ENCODE measurements at places on chromosomes 2 and 18.
A peak's percentile ranks its signal among the peaks of the same experiment; 100 is the strongest.

DNA sequence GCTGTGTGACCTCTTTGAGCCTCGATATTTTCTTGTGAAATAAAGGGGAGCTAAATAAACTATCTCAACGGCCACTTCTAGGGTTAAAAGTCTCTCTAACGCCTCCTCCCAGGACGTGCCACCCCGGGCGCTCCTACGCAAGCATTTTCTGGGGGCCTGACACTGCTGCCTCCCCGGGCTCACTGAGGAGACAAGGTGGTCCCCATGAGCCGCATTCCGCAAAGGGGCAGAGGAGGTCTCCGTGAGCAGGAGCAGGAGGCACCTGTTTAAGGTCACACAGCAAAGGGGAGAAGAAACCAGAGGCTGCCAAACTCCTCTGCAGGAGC lies 913 bp upstream of the WNT10A start:
- no peak for DNase-seq

- no peak for DNase-seq
Observed at GRCh38 chr2:56589835-56590234, 406.0 kb downstream of the CCDC85A start.

DNA sequence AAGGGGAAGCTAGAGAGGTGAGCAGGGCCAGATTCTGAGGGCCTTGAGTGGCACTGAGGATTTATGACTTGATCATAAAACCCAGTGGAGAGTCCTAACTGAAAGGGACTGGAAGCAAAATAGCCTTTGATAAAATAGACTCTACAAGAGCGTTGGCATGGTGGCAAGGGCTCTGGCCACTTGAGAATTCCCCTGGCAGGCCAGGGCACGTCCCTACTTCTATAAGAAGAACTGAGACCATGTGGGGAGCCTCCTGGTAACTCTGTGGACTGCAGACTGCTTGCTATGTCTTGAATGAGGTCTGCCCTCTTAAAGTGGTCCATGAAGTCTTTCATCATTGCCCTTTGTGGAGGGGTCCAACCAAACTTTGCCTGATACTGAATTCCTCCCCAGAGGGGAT lies 324.8 kb downstream of the ALK start:
- DNase-seq: no peak

DNA sequence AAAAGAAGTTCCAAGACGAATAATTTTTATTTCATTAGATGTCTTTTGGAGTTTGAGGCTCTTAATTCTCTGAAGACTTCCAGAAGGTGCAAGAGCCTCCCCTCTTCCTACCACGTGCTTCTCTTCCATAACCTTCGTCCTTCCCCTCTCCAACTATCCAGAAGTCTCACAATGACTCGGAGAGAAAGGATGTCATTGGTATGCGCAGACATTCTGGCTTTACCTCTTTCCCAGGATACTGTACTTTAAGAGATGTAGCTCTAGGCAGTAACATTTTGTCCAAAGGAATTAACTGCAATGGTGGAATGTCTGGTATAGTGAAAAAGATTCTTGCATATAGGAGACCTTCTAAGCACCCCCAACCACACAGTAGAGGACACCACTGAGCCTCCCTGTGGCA lies 249.0 kb upstream of the OSR1 start:
- DNase-seq: no peak

DNA sequence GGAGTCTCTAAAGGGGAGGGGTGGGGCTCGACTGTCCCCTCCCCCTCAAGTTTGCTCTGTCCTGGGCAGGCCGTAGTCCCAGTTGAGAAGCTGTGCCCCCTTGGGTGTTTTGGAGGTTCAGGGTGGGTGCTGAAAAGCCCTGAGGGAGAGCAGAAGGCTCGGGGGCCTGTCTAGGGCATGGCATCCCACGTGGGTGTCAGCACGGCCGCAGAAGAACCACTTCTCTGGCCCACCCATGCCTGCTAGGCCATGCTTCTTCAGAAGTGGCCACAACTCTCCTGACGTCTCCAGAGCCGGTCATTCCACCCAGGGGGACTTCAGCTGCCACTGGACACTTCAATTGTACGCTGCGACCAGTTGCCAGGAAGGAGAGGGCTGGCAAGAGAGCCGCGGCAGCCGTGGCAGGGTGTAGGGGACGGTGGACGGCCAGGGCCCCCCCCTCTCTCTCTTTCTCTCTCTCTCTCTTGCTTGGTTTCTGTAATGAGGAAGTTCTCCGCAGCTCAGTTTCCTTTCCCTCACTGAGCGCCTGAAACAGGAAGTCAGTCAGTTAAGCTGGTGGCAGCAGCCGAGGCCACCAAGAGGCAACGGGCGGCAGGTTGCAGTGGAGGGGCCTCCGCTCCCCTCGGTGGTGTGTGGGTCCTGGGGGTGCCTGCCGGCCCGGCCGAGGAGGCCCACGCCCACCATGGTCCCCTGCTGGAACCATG lies at the start of gene INPP5D:
Gene INPP5D, plus strand, starts transcription at position 546 of the 704 bp plus-strand sequence. Its CDS starts 137 bp downstream, at position 683.
- DNase-seq: peak; percentile 54

- no peak for DNase-seq
Observed at GRCh38 chr2:190481339-190481738, 53.2 kb downstream of the NEMP2 start.

DNA sequence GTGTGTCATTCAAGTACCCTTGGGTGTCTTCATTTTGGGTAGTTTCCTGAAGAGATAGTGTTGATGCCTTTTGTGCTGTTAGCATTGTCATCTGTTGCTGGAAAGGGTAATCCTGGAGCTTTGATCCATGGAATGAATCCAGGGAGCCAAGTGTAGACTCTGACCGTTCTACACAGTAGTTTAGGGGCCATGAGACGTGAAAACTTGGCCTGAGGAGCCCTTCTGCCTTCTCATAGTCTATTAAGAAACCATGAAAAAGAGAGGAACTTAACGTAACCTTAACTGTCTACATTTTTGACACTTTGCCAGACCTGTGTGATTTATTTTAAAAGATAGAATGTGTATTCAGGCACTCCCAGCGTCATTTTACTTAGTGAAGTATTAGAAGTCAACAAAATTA lies 194.0 kb downstream of the BABAM2 start:
- no peak for DNase-seq

DNA sequence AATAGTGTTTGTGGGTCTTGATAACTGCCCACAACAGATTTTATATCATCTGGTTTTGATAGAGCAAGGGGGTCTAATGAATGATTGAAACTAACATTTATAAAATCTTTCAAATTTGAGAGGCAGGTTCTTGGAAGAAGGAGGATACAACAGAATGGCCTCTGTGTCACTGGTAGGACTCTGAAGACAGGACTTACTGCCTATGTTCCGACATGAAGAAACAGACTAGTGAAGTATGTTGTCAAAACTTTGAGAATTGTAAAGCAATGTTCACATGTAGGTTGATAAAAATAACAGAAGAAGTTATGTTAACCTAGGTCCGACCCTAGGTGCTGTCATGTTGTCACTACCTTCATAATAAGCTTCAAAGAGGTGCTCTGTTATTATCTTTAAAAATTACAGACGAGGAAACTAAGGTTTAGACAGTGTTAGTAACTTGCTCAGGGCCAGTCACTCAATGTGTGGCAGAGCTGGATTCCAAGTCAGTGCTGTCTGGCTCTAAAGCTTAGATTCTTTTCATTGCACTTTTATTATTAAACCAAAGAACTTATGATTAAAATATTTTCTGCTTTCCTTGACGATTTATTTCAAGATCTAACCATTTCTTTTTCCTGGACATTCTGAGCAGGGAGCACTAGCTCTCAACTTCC lies 146.2 kb downstream of the RPIA start:
- DNase-seq: no peak

DNA sequence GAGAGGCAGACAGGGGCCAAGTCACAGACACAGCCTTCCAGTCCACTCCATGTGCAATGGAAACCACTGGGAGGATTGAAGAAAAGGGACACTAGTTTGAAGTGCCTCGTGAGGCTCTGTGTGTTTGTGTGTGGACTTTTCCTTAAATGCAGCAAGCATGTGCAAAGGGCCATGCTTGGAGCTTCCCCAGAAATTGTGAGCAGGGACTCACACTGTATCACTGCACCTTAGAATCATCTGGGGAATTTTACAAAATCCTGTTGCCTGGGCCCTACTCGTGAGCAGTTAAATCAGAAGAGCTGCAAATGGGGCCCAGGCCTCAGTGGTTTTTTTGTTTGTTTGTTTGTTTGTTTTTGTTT lies 137.8 kb downstream of the TRIM43 start:
- no peak for DNase-seq

DNA sequence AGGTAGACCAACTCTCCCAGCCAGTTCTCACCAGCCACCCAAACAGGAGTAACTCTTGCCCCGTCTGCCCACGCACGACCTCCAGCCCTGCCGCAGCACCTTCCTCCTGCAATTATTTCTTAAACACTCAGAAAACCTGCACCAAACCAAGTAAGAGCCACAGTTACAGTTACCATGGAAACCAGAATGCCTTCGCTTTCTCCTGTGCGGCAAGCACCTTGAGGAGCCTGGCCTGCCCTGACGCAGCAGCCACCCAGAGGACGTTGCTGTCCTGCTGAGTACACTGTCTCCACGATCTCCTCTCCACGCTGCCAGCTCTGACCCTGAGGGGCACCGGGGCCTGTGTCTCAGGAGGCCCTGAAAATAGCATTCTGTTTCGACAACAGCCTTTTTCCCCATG lies 94.3 kb upstream of the SMIM21 start:
- no peak for DNase-seq

GRCh38 chr18:27666016-27666415 lies 480.9 kb upstream of the CHST9 start:
- no peak for DNase-seq

GRCh38 chr2:25431604-25432003 lies 89.9 kb upstream of the DNMT3A start:
- DNase-seq: no peak

GRCh38 chr2:129796801-129797488 lies 182.5 kb upstream of the RAB6C start:
- DNase-seq: no peak

GRCh38 chr18:8801263-8801901 lies 96.0 kb downstream of the MTCL1 start:
- no peak for DNase-seq

- no peak for DNase-seq
Observed at GRCh38 chr18:28365411-28365831, 188.5 kb upstream of the CDH2 start.

GRCh38 chr2:189171956-189172609 lies 7.5 kb downstream of the COL5A2 start:
- no peak for DNase-seq

GRCh38 chr2:12434630-12435098 lies 282.1 kb upstream of the TRIB2 start:
- DNase-seq: no peak

DNA sequence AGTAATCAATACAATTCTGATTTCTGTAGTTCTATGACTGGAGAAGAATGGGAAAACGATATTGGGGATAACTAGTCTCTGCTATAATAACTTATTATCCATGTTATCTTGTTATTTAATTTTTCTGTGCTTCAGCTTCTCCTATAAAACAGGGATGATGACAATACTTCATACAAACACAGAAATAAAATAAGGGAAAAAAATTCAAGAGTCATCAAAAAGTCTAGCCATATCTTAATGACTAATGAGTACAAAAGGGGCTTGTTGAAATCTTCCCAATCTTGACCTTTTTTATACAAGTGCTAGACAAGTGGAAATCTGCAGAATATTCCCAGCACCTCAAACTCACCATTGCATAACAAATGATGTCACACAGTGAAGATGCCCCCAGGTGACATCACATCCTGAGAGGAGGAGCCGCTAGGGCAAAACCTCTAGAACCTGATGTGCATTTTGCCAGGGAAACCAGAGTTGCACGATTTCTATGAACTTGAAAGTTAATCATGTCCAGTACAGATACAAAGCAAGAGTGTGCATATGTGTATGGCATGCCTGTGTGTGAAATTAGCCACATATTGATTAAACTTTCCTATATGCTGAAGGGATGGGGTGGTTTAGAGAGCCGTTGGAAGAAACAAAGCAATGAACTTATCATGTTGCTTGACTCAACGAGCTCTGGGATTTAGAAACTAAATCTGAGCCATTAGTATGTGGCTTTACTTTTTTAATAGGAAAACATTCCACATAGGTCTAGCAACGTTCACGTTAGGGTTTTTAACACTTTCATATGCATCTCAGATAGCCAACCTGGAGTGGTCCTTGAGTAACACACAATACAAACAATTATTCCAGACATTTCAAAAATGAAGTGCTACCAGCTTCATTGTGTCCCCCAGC lies 278.9 kb downstream of the SLC4A3 start:
- DNase-seq: no peak

DNA sequence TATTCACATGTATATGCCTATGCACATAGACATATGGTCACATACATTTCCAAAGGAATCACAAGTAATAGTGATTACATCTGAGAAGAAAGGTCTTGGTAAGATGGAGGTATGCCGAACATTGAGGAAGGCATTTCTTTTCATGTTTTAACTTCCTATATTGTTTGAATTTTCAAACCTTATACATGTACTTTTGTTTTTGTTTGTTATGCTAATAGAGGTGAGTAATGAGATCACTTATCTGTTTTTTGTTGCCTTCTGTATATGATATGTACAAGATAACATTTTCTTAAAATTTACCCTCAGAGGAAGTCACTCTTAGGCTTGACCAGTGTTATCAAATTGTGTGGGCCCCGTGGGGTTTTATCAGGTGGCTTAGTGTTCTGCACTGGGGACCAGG lies 166.5 kb upstream of the OTX1 start:
- no peak for DNase-seq

DNA sequence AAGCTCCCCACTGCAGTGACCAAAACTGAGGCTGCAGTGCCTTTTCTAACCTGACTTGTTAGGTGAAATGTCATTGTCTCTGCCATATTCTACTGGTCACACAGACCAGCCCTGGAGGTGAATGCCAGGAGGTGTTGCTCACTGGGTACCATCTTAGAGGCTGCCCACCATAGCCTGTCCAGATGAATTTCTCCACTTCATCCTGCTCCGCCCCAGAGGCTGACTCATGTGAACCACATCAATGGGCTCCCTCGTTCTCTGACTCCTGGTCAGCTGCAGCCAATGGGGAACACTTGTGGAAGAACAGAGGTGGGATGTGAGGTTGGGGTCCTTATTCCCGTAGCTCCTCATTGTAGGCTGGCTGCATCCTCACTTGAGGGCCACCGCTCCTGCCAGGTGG lies 3.4 kb upstream of the NARS1 start:
- no peak for DNase-seq

DNA sequence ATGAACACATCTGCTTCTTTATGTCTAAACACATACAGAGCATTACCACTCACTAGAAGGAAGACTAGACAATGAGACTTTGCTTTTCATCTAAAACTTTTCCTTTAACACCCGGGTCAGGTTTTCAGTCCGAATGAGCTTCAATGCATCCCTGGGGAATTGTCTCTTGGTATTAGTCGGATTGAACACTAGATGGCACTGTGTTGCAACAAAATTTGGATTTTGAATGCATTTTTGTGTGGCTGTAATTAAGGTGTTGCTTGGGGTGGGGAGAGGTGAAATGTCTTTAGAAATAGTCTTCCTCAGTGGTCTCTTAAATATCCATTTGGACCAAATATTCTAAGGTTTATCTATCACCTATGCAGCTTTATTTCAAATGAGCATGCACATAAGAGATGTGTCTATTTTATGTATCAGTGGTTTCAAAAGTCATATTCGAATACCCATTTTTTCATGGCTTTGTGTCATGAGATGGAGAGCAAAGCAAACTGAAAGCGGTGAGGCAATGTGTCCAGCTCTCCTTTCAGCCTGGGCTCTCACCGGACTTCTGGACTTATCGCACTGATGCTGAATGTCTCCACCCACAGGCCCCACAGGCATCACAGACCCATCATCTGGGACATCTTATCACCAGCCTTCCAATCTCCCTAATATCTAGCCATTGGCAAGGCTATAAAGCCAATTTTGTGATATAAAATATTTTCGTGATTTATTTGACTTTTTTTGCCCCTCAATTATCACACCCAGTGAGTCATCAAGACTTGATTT lies 510.3 kb downstream of the RNF144A start:
- DNase-seq: no peak

GRCh38 chr2:159916511-159916910 lies 118.5 kb upstream of the CD302 start:
- DNase-seq: no peak

All from activated naive CD4-positive, alpha-beta T cell (primary cell).